Omental fat pad (tissue), 4 donors: ENCODE measurements at places on chromosomes 4 and X.

DNA sequence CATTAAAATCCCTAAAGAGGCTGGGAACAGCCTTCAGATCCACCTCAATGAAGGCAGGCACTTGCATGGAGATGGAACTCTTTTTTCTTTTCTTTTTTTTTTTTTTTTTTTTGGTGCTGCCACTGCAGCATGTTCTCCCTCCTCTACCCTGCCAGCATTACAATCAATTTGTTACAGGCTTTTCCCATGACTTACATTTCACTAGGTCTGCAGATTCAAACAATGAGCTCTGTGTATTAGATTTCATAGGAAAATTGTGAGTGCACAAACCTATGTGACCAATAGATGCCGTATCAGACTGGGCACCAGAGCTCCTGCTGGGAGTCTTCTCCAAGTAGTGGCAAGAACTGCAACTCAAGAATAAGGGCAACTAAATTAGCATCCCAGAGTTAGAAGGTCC lies 63.8 kb upstream of the GABRQ start:
- no peak for DNase-seq

- DNase-seq, result no peak
Measured at GRCh38 chr4:71860643-71861042, 76.8 kb upstream of the GC start.

DNA sequence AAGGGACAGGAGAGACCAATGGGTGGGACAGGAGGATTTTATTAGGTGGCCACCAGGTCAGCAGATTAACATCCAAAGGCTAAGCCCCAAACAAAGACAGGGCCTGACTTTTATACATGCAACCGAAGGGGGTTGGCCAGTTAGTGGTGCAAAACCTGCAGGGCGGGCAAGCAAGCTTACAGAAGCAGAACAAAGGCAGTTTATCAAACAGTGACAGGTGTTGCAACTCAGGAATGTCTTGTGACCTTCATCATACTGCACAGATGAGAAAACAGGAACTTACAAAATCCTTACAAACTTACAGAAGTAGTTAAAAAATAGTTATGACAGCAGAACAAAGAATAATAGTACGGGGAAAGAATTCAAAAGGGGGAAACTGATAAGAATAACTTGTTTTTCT lies 708.1 kb downstream of the GLUD2 start:
- no peak for DNase-seq

GRCh38 chrX:100263650-100264049 lies 146.4 kb downstream of the PCDH19 start:
- no peak for DNase-seq

GRCh38 chr4:111924696-111925095 lies 220.6 kb upstream of the FAM241A start:
- no peak for DNase-seq

DNA sequence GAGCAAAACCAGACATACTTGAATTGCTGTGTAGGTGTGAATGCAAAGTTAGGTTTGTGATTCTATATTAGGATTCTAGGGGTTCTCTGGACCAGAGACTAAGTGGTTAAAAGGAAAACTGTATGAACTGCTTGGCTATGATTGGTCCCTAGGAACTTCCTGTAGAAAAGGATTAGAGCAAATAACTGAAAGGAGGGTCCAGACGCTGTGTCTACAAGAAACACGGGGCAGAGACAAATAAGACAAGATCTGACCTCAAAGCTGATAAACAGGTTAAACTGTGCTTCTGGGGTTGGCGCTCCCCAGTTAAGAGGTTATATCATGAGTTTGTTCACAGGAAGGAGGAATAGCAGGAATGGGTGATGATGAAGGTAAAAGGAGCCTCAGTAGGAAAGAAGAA lies 183.6 kb downstream of the MGST2 start:
- DNase-seq, result no peak

- DNase-seq, result no peak
Measured at GRCh38 chrX:113370006-113370405, 529.4 kb upstream of the AMOT start.

- no peak for DNase-seq
Measured at GRCh38 chrX:45697591-45697990, 496.9 kb upstream of the DIPK2B start.

- no peak for DNase-seq
Measured at GRCh38 chr4:141569141-141569540, 67.2 kb upstream of the IL15 start.

DNA sequence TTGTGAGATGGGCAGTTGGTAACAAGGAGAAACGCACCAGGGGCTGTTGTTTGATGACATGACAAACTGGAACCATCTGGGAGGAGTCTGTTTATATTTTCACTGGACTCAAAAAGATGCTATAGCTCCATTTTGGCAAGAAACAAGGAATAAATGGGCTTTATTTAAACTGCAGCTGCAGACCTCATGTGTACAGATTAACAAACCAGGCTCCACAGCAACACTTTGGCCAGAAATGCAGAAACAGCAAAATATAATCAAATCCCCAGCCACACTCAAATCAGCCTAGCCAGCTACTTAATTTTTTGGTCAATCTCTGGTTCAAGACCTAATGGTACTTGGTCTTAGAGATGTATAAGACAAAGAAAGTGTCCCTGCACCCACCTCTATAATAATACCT lies 52.7 kb downstream of the ASB9 start:
- no peak for DNase-seq

DNA sequence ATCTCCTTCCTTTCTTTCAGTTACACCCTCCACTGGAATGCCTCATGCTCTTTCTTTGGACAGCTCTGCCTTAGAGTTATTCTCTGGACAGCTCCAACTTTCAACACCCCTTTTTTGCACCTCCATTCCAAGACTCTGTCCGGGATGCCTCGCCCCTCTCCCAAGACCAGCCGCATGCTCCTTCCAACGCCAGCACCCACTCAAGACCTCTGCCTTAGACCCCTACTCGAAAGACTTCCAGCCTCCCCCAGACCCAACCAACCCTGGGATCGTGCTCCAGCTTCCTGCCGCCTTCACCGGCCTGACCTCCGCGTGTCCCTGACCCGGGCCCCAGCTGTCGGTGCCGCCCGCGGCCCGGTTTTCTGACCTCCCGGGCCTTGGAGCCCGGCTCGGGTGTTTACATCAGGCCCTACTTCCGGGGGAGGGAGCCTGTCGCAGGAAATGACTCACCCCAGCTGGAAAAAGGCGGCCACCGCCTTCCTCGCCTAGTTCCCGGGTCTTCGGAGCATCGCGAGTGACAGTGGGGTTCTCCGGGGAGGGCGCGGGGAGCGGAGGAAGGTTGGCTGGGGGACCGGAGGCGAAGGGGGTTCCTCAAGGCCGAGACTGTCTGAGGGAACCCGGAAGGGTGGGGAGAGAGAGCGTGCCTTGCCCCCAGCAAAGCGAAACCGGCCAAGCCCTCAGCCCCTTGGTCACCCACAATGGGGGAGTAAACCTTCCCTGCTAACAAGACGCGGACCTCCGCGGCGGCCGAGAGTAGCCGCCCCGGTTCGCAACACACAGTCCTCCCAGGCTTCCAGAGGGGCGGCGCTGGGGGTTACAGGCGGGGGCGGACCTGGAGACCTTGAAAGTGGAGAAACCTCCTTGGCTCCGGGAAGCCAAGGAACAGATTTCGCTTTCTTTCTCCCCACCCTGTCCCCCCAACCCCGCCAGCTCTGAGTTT lies at the start of gene WDR45:
WDR45 (minus strand) TSS at position 399 of the 940 bp plus-strand sequence. CDS start 1,792 bp downstream, outside the sequence.
- no peak for DNase-seq

DNA sequence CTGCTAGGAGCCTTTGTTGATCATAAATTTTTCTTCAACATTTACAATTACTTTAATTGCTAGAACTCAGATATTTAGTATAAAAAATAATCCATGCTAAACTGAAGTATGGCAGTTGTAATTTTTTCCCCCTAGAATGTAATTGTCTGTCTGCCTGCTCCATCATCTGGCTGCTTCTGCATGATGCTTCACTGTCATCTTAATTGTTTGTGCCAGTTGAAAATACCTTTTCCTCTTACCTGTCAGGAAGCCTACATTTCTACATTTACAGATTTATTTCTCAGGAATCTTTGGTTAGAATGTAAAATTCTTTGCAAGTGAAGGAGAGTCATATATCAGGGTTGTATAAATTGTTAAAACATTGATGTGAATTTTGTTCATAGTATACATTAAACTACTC lies 348.6 kb downstream of the GRXCR1 start:
- DNase-seq, result no peak

DNA sequence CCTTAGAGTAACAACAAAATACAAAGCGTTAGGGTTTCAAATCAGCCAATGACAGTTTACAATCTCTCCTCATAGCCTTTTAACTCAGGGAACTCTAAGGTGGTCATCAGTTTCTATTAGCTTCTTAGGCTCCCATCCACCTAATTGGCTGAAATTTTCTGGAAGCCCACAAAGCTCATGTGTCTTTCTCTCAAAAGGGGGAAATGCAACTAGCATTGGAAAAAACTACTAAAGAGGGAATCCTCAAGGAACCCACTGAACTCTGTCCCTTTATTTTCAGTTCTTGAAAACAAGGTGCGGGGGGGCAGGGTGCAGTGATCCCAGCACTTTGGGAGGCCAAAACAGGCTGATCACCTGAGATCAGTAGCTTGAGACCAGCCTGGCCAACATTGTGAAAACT lies 56.4 kb downstream of the PDGFC start:
- no peak for DNase-seq

DNA sequence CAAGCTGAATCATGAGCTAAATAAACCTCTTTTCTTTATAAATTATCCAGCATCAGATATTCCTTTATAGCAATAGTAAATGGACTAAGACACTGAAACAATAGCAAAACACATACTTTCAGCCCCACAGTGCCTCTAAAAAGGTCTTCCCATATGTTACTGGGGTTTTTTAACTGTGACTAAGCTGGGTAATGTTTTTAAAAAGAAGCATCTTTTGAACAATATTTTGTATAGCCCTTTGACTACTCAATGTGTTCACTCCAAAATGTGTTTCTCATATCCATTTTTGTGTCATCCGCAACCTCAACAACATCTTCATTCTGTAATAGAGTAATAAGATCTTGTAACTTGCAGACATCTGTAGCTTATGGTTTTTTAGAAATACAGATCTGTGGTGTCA lies 218.7 kb upstream of the S100G start:
- DNase-seq, result no peak

GRCh38 chr4:139933541-139933940 lies 220.4 kb downstream of the MAML3 start:
- DNase-seq, result no peak

- DNase-seq, result no peak
Measured at GRCh38 chr4:31089815-31090214, 369.6 kb downstream of the PCDH7 start.

DNA sequence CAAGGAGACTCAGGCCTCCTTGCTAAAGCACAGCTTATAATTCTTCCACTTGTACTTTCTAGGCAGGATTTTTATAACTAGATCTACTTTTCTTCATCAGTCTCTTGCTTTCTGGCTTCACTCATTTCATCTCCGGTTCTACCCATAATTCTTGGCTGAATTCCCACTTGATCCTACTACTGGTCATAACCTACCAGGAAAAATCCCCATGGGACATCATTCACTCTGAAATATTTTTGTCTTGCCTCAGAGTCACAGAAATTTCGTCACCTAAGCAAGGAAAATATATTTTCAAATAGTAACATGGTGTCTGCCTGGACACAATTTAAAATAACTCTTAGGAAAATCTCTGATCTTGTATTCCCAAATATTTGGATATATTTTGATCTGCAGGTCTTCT lies 122.3 kb downstream of the TEX13A start:
- no peak for DNase-seq

DNA sequence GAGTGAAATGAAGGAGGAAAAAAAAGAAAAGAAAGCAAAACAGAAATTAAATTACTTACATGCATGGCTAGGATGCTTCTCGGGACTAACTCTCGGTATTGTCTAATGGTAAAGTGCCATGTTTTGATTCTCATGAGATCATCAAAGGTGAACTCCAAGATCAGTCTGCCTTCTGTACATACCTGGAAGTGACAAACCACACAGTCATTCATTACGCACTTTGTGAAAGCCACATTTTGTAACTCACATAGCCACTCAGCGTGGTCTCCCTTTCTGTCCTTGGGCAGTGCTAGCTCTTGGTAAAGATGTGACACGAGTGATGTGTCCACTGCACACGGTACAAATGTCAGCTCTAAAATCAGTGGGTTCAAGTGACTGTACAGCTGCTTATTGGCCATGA lies 309.8 kb downstream of the LDB2 start:
- no peak for DNase-seq

DNA sequence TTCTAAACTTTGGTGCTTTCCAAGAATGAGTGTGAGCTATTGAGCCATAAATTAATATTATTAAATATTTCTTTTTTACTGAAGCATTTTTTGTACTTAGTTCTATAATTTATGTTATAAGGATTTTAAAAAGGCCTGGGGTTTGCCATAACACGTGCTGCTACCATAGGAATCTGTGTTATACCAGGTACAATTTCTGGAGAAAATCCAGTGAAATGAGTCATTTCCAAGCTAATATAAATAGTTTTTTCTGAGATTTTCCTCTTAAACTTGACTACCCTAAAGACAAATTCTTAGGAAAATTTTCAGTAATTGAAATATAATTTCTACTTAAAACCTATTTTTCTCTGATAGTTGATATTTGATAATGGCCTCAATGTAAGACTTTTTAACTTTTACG lies 130.8 kb downstream of the TLL1 start:
- DNase-seq, result no peak

- DNase-seq, result no peak
Measured at GRCh38 chr4:185311113-185311888, 84.4 kb downstream of the LRP2BP start.

DNA sequence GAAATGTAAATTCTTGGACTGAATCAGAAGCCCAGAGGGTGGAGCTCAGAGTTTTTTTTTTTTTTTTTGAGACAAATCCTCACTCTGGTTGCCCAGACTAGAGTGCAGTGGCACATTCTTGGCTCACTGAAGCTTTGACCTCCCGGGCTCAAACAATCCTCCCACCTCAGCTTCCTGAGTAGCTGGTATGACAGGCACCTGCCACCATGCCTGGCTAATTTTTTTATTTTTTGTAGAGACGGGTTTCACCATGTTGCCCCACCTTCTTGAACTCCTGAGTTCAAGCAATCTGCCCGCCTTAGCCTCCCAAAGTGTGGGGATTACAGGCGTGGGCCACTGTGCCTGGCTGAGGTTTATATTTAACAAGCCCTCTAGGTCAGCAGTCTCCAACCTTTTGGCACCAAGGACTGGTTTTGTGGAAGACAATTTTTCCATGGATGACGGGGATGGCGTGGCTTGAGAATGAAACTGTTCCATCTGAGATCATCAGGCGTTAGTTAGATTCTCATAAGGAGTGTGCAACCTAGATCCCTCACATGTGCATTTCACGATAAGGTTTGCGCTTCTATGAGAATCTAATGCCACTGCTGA lies 76.7 kb downstream of the FHIP1A start:
- DNase-seq, result no peak

DNA sequence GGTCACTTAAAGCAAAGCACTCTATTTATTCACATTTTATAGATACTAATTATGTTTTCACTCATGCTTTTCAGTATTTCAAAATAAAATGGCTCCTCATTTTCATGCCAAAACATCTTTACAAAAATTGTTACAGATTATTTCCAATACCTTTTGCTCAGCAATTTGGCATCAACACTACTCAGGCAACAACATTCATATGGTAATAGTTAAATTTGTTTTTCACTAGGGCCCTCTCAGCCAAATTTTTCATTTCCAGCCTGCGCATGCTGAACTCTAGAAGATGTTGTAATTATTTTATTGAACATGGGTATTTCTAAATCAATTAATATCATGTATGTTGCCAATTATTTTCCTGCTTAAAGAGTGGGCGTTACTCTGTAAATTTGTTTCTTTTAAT lies 225.6 kb downstream of the ANTXR2 start:
- no peak for DNase-seq

- no peak for DNase-seq
Measured at GRCh38 chr4:17616283-17616682, 1.8 kb downstream of the MED28 start.
